ENCODE measurements at places on chromosomes 2 and 18.

DNA sequence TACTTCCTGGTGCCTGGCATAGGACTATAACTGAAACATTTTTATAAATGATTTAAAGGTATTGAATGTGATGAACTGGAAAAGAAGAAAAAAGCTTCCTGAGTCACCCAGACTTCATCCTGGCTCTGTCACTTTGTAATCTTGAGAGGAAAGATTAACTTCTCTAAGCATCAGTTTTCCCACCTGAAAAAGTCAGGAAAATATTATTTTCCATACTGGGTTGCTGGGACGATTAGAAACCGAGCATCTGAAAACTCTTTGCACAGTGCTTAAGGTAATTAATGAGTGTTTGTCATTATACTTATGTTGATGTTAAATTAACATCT lies 71.8 kb downstream of the FMNL2 start:
- no peak for DNase-seq

DNA sequence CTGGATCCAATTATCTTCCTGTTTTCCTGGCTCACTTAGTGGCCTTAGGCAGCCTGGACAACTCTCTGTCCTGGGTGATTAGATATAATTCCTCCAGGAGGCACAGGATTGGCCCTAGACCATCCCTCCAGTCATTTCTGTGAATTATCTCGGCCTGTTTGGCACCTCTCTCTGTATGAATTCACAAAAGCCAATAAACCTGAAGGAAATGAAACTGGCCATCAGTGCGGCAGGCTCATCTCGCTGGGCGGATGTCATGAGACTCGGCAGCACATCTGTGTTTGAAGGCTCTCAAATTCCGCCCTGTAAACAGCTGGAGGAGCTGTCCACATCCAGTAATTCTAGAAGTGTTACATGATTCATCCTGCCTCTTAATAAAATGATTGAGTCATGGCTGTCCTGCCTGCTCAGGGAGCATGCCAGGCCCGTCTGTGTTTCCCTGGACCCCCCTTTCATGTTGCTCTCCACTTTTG lies 38.6 kb downstream of the ACOXL start:
- no peak for DNase-seq

DNA sequence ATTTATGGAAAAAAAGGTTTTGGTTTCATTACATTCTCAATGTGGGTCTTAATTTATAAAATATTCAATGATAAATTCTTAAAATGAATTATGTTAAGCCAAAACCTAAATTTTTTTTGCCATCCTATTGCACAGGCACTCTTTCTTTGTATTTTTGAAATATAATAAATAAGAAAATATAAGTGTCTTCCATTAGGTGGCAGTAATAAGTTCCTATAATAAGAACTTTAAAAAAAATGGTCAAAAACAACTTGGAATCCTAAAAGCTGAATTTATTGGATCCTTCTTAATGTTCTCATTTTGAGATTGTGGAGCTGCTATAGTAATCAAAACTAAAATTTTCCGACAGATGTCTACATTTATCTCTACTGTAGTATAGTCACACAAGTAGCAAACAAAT lies 5.7 kb downstream of the CALCRL start:
- no peak for DNase-seq

DNA sequence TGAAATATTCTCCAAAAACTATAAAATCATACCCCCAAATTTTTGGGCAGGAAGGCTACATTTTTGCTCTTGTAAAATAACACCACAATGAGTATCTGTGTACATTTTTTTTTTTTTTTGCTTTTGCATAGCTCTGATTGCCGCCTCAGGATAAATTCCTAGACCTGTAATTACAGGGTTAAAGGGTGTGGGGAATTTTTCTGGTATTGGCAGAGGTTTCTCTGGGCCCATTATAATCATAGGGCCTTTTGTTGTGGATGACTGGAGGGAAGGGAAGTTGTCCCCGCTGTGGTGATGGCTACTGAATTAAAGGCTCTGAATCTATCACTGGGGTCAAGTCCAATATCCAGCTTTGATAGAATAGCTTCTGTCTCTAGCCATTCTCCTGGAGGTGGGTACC lies 26.6 kb downstream of the CCDC195 start:
- no peak for DNase-seq

- no peak for DNase-seq
These were observed 319.1 kb upstream of the MEX3C start for GRCh38 chr18:51516478-51517038.

DNA sequence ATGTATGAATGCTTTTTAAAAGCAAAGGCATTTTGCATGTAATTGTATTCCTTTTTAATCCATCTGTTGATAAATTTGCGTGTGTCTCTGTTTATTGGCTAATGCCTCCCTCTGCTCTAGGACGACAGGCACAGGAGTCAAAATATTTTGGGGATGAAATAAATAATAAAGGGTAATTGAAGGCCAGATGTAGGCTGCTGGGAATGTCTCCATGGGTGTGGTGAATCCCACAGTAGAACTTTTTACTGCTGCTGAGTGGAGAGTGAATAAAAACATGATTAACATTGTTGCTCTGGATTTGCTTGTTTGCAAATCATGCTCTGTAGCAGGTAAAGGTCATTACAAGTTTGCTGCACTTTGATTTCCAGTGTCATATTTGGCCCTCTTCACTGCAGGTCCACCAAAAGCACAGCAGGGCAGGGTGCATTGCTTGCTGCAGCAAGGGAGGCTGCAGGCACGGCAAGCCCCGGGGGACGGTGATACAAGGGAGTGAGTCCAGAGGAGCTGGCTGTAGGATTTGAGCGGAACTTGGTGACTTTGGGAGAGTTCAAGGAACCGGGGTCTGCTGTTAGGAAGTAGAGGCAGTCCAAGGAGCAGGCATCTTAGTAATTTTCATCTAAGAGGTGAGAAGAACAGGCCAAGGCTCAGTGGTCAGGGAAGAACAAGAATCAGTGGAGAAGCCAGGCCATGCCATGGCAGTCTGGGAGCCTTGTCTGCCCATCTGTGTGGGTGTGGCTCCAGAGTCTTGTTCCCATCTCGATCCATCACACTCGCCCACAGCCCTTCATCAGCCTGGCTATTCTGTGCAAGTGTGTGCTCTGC lies 201.5 kb upstream of the RAB6C start:
- DNase-seq: no peak

DNA sequence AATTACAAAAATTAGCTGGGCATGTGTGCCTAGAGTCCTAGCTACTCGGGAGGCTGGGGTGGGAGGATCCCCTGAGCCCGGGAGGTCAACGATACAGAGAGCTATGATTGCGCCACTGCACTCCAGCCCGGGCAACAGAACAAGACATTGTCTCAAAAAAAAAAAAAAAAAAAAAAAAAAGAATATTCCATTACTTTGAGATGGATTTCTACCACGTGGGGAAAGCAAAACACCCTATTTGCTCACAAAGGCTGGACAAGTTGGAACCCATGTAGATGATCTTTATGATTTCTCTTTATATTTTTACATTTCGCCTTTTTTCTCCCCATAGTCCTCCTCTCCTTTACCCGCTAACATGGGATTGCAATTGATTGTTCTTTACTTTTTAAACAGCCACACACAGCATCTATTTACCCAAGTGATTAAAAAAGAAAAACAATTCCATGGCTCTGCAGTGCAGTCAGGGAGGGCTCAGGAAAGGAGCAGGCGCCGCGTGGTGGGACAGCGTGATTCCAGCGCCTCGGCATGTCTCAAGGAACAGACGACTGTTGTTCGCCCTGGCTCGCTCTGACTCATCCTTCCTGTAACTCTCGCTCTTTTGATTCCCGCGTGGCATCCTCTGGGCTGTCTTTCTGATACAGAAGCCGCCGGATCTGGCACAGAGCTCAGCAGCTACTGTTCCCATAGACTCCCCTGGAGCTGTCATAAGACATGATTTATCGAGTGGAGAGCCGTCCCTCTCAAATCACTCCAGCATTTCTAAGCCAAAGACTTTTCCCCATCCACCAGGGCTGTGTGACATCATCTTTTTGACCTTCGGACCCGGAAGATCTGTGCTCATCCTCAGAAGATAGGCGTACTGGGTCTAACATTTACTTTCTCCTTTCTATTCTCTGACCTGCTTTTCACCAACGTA lies 230.4 kb upstream of the AGAP1 start:
- DNase-seq: no peak

DNA sequence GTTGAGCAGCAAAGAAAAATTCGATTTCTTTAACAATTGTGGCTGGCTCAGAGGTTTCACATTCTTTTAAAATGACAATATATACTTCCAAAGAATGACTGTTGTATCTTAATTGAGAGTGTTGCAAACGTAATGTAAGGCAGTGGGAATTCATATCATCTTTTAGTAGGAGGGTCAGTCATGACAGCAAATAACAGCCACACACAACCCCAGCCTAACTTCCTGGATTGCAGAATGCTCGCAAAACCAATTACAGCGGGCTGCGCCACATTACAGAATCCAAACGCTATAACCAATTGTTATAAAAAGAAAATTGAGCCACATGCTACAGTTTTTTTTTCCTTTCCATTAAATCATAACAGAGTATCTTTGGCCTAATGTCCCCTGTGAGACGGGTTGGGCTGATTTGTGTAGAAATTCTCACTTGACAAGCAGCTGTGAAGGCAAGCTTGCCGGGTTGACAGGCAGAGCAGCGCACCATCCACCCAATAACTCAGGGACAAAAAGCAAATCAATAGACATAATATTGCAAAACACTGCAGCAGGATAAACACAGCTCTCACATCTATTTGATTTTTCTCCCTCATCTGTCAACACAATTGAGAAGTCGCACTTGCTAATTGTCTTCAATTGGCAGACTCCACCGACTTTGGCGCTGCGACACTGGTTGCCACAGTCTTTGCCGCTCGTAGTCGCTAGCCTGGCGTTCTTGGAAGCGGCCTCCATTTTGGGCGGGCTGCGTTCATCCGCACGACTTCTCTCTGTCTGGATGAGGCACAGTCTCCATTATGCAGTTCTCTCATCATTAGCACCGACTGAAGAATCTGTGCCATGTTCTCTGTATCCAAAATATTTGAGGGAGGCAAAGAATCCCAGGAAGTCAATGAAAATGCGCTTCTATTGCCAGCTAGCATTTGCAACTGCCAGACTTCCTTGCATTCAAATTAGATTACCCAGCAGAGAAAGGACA lies 95.0 kb upstream of the CCDC68 start:
- no peak for DNase-seq

- no peak for DNase-seq
These were observed 9.5 kb upstream of the RTN4 start for GRCh38 chr2:55059793-55060192.

- DNase-seq: peak; percentile 44
These were observed at the start of gene ABHD1 for GRCh38 chr2:27123302-27124150. Gene ABHD1, plus strand, starts transcription at chr2:27123815. Its CDS starts 134 bp downstream, at chr2:27123949.

GRCh38 chr2:72361521-72361920 lies 213.9 kb upstream of the CYP26B1 start:
- DNase-seq: no peak

DNA sequence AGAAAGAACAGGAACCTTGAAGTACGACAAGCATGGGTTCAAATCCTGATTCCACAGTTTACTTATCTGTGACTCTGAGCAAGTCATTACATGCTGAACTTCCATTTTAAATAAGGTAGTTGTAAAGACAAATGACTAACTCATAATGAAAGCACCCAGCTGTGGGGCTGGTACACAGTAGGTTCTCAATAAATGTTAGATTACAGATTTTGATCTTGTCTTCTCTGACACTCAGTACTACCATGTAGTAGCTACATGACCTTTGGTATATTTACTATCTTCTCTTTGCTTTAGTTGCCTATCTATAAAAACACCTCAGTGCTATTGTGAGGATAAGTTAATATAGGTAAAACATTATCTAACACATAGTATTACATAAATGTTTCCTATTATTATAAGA lies 3.2 kb downstream of the TRAK2 start:
- DNase-seq: no peak

DNA sequence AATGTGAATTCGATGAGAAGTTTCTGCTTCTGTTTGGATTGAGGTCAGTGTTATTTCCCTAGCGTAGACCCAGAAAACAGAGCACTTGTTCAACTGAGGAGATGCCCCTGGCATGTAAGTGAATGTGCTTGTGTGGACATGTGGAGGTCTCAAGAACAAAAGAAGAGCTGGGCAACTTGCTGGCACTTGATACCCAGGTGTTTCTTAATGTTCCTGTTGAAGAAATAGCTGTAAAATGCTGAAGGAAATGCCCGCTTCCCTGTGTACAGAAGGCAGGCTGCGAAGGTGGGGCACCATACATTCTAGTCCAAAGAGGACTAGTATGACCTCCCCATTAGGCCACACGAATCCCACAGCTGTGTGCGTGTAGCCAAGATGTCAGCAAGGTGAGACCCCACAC lies 9.8 kb upstream of the LBH start:
- DNase-seq: no peak

DNA sequence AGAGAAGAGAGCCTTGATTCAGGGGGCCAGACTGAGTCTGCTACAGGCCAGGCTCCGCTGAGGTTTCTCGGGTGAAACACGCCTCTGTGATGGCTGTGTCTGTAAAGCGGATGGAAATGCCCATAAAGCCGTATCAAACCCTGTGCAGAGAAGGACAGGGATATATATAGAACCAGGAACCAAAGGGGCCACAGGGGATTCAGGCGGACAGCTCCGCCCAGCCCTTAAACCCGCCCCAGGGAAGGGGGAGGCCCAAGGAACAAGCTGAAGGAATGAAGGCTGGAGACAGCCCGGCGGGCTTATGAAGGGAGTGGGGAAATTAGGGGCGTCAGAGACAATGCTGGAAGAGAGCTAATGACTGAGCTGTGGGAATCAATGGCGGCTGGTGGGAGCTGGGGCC lies 42.1 kb downstream of the NHEJ1 start:
- DNase-seq: no peak

- DNase-seq: no peak
These were observed 222.1 kb downstream of the ETAA1 start for GRCh38 chr2:67619204-67619603.

DNA sequence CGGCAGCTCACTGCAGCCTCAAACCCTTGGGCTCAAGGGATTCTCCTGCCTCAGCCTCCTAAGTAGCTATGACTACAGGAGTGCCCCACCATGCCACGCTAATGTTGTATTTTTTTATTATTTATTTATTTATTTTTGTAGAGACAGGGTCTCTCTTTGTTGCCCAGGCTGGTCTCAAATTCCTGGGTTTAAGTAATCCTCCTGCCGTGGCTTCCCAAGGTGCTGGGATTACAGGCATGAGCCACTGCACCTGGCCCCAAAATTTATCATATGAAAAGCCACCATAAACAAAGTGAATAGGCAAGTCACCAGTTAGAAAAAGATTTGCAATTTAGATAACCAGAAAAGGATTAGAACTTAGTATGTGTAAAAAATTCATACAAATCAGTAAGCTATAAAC lies 138.6 kb upstream of the NCK2 start:
- no peak for DNase-seq

- DNase-seq: no peak
These were observed 80.9 kb downstream of the HNRNPLL start for GRCh38 chr2:38521835-38522234.

- no peak for DNase-seq
These were observed 60.8 kb upstream of the DNMT3A start for GRCh38 chr2:25402477-25402876.

- no peak for DNase-seq
These were observed 58.6 kb upstream of the VRK2 start for GRCh38 chr2:57987835-57988573.

GRCh38 chr2:47935071-47935470 lies 28.8 kb upstream of the FBXO11 start:
- DNase-seq: no peak

GRCh38 chr18:75868031-75868430 lies 440.5 kb upstream of the SMIM21 start:
- no peak for DNase-seq
